ENCODE measurements at places on chromosomes 4 and X.

- DNase-seq: no peak
Measured at GRCh38 chrX:49701323-49701722, 5.5 kb upstream of the PAGE1 start.

GRCh38 chr4:16253127-16253960 lies 27.1 kb upstream of the TAPT1 start:
- DNase-seq: no peak

DNA sequence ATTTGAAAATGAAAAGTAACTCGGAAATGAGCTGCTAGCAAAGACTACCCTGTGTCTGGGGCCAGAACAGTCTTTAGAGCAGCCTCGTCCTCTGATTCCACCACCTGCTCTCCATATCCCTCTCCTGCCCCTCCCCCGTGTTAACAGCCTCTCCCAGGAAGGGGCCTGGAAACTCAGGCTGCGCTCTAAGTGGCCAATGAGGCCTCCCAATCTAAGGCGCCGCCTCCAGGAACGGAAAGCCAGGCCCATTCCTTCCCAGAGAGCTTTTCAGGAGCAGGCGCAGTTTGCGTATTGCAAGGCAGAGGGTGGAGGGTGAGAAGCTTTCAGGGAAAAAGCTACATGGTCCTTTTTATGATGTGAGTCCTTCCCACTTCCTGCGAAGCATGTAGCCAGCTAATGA lies 31.2 kb downstream of the RS1 start:
- no peak for DNase-seq

DNA sequence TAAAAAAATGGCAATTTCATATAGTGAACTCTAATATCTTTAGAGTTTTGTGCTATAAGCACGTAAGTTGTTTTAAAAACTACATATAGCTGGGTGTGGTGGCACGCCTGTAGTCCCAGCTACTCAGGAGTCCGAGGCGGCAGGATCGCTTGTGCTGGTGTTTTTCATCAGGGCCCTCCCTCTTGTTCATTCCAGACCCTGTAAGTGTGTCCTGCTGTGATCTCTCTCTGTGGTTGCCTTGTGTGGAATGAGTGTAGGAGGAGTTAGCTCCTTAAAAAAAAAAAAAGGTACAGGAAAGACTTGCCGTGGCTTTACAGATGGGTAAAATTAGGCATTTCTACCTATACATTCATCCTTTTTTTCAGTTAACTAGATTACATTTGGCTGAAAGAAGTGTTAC lies 35.4 kb downstream of the RBBP7 start:
- no peak for DNase-seq

DNA sequence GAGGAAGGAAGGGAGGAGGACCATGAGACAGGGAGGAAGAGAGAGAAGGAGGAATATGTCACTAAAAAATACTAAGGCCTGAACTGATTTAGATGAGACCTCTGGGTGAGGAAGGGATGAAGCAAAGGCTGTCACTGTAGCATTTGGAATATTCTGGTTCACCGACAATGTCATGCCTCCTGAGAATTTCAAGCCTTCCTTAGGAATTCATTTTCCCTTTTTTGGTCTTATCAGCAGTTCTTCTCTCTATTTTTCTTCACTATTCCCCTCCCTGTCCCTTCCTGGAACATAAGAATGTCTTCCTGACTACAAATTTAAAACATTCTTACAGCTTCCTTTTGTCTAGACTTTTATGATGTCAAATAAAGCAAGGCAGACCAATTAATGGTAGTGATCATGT lies 527.8 kb downstream of the INPP4B start:
- no peak for DNase-seq
